CD4-positive, alpha-beta T cell treated with Interleukin-4 for 4 hours (primary cell): ENCODE measurements at places on chromosomes 11 and 22.
A peak's percentile ranks its signal among the peaks of the same experiment; 100 is the strongest.

- DNase-seq = no peak
These were observed 2.4 kb downstream of the LMO1 start for GRCh38 chr11:8261291-8261690.

- no peak for DNase-seq
These were observed 68.9 kb downstream of the CSTPP1 start for GRCh38 chr11:47005441-47005840.

- peak; percentile 34 for DNase-seq
These were observed 942 bp upstream of the RPS6KA4 start for GRCh38 chr11:64357904-64358535.

- DNase-seq = no peak
These were observed 566.8 kb upstream of the KIRREL3 start for GRCh38 chr11:127567237-127567932.

- DNase-seq = no peak
These were observed 1.0 kb downstream of the TSSK2 start for GRCh38 chr22:19132153-19132552.

DNA sequence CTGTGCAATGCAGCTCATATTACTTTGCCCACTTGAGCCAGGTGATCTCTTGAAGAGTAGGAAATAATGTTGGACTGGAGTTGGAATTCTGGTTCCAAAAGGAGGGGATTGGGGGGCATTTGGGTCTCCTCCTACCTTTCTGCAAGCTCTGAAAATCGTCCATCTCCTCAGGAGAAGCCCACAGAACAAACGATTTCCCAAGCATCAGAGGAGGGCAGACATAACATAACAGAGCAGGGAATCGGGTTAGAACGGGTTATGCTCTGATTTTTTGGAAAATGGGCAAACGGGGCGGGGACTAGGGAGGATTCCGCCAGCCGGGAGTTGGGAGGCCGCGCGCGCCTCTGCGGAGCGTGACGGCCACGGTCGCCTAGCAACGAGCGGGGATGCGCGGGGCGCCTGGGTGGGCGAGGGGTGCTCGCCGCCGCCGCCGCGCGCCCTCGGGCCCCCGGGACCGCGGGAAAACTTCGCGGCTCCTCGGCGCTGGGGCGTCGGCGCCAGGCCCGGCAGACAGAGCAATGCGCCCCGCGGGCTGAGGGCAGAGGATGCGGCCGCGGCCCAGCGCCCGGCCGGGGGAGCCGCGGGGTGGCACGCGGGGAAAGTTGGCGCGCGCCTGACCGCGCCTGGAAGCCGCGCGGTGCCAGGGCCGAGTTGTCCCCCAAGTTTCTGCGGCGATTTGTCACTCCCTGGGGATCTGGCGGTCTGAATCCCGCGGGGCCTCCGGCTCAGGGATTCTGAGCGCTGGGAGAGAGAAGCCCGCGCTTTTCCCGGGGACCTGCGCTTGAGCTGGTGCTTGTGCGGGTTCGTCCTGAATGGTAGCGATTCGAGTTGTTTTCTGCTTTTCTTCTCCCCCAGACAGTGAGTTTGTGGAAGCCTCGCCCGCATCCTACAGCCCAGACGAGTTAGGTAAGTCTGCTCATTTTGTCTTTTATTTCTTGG is 27.8 kb upstream of the AMOTL1 start:
- DNase-seq = no peak

GRCh38 chr22:39910876-39911613 is 10.2 kb downstream of the GRAP2 start:
- DNase-seq = no peak

DNA sequence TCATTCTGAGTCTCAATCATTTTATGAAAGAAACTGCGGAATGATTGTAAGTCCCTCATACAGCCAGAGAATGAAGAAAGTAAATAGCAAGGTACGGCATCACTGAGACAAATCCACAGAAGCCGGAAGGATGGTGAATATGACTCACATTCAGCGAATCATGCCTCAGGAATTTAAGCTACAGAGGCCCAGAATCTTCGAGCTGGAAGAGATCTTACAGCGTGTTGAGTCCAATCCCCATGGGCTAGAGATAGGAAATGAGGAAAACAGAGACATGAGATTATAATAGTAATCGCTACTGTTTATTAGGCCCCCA is 173.2 kb downstream of the KIF18A start:
- DNase-seq = no peak

GRCh38 chr22:40404251-40405177 is 34.1 kb downstream of the SGSM3 start:
- no peak for DNase-seq

GRCh38 chr11:2442589-2442988 is 1.7 kb downstream of the TRPM5 start:
- DNase-seq = peak; percentile 80

- DNase-seq = no peak
These were observed 378.1 kb downstream of the CADM1 start for GRCh38 chr11:115126092-115126491.

DNA sequence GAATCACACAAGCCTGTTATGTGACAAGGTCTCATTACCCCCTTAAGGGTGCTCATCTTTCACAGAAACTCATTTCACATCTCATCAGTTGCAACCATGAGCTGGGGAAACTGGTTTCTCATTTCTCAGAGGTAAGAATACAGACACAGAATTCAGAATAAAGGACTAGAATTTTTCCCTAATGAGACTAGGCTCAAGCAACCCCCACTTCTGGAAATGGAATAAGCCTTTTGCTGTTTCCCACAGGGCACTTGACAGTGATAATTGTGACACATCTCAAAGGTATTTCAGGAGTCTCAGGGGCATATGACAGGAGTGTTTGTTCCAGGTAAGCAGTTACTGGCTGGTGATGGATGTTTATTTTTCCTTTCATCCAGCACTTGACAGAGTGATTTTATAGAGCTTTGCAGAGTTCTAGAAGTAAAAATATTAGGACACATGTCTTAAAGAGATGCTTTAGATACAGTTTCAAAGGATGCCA is 112.9 kb upstream of the DDI1 start:
- no peak for DNase-seq

DNA sequence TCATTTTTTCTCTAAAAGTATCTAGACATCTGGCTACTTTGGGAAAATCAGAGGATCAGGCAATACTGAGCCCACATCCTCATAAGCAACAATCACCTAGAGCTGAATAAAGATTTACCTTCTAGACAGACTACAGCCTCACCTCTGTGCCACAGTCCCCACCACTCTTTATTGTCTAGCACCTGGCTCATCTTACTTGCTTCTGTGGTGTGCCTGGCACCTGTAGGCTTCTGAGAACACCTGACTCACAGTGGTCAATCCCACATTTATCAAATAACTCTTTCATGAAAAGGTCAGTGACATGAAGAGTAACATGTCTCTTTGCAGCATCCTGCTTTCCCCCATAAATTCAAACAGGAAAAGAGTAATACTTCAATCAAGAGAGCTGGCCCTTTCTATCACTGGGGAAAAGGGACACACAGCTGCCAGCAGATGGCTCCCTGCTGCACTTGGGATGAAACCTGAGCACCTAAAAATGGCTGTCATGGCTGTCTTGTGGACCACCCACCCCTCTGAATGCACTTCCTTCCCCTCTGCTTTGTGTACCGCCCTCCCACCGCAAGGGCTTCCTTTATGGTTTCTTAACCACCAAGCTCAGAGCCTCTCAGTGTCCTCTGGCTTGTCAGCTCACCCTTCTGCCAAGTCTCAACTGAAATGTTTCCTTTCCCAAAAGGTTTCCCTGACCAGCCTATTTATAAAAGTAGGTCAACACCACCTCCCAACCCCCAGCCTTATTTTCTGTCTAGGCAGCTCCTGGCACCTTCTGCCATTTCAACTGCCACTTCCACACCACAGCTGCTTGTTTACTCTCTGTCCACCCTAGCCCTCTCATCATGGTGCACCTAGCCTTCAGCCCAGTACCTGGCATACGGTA is 9.3 kb downstream of the TFIP11 start:
- peak; percentile 72 for DNase-seq

DNA sequence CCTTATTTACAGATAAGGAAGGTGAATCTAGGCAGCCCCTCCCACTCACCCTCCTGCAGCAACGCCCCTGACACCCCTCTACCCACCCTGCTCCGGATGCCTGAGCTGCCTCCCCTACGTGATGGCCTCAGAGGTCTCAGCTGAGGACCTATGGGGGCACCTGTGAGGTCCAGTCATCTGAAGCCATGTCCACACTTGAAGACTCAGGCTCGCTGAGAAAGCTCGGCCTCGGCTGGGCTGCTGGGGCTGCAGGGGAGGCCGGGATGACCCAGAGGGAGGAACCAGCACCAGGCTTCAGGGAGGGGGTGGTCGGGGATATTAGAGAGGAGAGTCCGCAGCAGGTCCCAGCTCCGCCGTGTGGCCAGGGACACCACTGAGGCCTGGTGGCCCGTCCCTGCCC is 92.8 kb downstream of the BRD1 start:
- DNase-seq = no peak

DNA sequence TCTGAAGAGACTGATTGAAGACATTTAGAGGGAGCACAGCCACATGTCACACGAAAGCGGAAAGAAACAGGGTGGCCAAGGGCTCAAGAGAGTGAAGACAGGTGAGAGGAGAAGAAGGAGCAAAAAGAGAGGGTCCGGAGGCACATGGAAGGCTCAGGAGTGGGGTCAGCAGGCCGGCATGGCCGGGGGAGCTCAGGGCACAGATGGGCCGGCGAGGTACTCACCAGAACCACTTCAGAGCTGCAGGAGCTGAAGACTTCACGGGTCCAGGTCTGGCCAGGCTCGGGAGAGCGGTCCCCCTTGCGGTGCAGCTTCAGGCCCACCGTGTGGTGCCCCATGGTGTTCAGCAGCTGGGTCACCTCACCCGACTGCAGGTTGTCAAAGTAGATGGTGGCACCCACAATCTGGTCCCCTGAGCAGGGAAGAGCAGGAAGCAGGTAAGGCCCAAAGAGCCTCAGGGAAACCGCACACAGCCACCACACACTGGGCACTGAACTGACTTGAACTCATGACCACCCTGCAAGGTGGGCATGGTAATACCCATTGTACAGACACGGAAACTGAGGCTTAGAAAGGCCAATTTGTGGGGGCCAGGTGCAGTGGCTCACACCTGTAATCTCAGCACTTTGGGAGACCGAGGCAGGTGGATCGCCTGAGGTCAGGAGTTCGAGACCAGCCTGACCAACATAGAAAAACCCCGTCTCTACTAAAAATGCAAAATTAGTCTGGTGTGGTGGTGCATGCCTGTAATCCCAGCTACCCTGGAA is 11.6 kb downstream of the AHNAK start:
- DNase-seq = no peak

DNA sequence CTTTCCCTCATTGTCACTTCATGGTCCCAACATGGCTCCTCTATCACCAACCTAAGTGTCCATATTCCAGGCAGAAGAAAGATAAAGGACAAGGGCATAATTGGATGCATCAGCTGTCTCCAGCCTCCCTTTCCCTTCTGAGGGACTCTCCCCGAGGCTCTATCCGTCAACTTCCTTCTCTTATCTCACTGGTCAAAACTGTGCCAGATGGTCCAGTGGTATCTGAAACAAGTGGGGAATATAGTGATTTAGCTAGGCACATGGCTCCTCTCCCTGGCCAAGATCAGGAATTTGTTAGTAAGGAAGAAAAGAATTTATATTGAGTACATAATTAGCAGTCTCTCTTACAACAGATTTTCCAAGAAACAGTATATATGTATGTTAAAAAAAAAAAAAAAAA is 12.6 kb upstream of the SPON1 start:
- no peak for DNase-seq

DNA sequence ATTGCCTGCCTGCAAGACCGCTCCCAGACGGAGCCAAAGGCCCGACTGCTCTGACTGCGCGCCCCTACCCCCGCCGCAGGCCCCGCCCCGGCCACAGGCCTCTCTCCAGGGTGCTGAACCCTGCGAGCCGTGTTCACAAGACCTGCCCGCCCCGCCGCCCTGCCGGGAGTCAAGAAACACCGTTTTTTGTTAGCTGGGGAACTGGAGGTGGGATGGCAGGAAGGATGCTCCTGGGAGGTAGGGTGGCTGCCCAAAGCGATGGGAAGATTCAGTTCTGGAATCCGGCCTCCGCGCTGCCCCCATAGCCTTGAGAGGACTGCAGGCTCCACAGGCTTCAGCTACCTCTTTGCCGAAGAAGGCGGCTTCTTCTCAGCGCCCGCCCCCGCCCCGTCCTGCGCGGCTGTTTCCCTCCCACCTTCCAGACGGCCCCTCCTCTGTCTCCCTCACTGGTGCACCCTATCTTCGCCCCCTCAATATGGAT is 2.7 kb upstream of the PDE2A start:
- DNase-seq = peak; percentile 38

DNA sequence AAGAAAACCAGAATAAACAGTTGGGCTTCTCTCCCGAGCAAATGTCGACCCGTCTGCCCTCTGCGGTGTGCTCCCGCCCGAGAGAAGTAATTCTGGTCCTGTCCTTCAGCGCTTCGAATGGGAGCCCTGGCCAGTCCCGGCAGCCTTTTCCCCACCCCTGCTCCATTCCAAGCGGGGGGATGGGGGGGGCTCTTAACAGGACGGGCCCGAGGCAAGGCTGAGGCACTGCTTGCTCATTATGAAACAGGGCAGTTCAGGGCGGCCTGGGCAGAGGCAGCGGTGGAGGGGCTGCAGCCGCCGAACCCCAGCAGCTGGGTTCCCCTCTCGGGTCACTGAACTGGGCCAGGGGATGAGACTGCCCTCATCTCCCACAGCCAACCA is 9.1 kb downstream of the BACE1-AS start:
- no peak for DNase-seq

- no peak for DNase-seq
These were observed 2.1 kb upstream of the EIF3M start for GRCh38 chr11:32581556-32581955.

DNA sequence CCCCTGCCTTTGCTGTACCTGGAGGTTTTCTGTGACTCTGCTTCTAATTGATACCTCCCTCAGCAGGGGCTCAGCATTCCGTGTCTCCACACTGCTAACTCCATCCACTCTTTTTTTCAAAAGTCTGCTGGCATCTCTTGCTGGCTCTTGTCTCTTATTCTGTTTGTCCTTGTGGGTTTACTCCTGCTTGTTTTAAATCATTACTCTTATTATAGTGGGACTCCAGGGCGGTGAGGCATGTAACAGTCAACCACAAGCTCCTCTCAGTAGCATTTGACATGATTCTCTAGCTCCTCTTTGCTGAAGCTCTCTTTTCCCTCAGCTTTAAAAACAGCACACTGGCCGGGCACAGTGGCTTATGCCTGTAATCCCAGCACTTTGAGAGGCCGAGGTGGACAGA is 260.2 kb upstream of the NARS2 start:
- no peak for DNase-seq

DNA sequence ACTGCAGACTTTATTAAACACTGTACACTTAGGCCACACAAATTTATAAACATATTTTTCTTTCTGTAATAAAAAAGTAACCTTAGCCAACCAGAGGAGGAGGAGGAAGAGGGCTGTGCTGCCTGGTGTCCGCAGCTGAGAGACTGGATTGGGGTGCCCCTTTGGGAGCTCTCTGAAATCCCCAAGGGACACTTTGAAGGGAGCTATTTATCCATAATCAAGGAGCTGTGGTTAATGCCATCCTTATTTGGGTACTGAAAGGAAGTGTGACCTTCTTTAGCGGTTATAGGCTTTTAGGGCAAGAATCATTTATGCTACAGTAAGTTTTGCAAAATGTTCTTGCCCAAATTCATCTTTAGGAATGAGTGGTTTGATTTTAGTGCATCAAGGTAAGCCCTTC is 125.8 kb downstream of the RASSF10 start:
- no peak for DNase-seq

- no peak for DNase-seq
These were observed 420.9 kb downstream of the METTL15 start for GRCh38 chr11:28529046-28529445.

- no peak for DNase-seq
These were observed 77.0 kb downstream of the GRAMD1B start for GRCh38 chr11:123507043-123507442.

GRCh38 chr11:69337211-69337721 is 43.3 kb downstream of the MYEOV start:
- DNase-seq = peak; percentile 36

- no peak for DNase-seq
These were observed 4.7 kb downstream of the LMF2 start for GRCh38 chr22:50502628-50503474.
